ENCODE measurements at places on chromosomes 7 and 10.

DNA sequence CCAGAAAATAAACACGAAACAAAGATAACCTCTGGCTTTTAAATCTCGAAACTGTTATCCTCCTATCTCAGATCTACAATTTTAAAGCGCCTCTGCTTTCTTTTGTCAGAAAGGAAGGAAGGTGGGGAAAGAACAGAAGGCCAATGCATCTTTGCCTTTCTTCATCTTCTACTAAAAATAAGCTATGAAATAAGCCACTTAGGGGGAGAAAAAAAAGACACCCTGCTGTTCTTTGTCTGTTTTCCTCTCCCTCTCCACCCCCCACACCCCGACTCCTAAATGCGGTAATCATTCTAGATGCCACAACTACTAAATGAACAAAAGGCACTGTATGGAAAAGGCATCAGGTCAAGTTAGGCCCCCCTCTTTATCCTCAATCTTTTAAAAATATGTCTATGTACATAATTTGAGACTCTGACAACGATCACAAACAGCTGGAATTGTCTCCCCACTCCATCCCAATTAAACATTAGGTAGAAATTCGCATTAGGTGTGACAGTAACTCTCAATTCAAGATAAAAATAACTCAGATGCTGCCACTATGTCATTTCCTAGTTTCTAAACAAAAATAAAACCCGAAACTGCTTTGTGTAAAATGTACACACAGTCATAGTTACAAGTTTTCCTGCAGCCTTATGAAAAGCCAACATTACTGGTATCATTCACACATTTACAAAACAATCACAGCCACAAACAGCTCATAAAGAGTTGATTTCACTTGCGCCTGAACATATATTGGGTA, 2.4 kb downstream of the UBE2H start:
- no peak for DNase-seq

DNA sequence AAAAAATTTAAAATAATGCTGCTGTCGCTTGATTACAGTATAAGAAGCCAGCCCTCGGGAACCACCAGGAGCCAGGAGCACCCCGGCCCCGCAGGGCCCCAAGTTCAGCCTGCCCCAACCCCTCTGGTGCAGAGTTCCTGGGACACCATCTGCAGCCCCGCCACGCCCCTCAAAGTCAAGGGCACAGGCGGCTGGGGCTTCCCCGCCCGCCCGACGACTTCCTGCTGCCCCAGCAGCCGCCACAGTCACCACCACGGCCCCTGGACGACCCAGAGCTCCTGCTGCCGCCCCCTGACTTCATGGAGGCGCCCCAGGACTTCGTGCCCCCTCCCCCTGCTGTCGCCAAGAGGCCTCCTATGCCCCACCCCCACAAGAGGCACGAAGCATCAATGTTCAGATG, 103.6 kb upstream of the PDSS1 start:
- no peak for DNase-seq

DNA sequence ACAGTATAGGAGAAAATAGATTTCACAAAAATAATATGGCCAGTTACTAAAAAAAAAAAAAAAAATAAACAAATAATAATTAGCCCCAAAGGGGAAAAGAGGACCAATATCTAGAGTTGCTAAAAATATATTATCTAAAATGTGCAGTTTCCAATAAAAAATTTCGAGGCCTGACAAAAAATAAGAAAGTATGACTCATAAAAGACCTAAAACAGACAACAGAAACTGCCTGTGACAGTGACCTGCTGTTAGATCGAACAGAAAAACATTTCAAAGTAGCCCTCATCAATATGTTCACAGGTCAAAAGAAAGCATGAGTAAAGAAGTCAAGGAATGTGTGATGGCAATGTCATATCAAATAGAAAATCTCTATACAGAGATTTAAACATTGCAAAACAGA, 11.8 kb upstream of the TSPAN12 start:
- no peak for DNase-seq

DNA sequence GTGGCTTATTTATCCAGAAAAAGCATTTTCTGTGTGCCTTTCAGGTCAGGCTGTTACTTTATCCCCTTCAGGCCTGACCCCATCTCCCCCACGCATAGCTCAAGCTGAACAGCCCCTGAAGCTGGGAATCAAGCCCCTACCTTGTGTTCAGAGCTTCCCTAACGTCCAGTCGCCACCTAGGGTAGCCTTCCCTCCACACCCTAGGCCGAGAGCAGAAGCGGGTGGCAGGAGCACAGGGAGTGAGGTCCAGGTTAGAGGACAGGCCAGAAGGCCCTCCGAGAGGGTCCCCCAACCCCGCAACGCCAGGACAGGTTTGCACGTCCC, 479 bp upstream of the SEMA4G start:
- no peak for DNase-seq

DNA sequence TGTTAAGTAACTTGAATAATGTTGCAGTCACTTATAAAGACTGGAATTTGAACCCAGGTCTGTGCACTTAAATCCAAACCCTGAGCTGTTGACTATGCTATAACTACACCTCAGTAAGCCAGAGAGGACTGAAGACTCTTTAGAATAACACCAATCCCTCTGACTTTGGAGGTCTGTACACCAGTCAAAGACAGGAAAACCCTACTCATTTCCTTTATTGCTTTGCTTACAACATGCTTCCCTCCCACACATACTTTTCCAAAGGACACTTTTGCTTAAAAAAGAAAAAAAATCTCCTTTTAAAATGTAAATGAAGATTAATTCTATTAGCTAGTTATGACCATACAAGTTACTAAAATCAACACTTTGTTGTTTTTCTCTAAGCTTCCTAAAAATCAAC, 184.7 kb upstream of the KCTD7 start:
- no peak for DNase-seq

DNA sequence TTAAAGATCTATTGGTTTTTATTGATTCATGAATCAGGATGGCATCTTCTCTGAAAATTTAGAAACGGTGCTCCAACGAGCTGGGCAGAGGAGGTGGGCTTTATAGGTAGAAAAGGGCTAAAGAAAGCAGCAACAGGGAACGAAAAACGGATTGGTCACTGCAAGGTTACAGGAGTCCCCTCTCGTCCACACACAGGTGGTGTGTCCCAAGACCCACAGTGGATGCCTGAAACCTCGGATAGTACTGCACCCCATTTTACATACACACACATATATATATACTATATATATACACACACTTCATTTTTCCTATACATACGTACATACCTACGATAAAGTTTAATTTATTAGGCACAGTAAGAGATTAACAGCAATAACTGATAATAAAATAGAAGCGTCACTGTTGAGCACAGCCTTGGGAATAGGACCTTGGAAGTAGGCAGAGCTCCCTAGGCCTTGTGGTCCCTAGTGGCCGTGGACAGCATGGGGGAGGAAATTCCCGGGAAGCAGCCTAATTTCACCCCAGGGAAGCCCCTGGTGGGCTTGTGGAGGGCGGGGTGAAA, 737 bp upstream of the NUB1 start:
- no peak for DNase-seq

- peak; percentile 36 for DNase-seq
Observed at GRCh38 chr7:134632937-134633540, 13.6 kb upstream of the BPGM start.

DNA sequence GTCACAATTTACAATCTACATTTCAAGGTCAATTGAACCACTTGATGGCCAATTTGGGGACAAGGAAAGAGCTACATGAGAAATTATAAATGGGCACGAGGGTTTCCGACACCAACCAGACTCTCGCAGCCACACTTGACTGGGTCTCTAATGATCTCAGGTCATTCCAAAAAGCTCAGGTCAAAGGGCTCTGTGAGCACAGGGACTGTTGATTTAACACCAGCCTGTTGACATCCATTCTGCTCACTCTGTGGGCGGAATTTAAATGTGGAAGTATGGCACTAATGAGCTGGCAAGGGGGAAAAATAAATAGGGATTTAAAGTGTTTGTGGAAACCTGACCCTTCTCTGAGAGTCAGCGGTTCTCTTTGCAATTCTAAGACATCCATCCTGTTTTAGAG, 810.7 kb upstream of the AUTS2 start:
- DNase-seq: no peak

DNA sequence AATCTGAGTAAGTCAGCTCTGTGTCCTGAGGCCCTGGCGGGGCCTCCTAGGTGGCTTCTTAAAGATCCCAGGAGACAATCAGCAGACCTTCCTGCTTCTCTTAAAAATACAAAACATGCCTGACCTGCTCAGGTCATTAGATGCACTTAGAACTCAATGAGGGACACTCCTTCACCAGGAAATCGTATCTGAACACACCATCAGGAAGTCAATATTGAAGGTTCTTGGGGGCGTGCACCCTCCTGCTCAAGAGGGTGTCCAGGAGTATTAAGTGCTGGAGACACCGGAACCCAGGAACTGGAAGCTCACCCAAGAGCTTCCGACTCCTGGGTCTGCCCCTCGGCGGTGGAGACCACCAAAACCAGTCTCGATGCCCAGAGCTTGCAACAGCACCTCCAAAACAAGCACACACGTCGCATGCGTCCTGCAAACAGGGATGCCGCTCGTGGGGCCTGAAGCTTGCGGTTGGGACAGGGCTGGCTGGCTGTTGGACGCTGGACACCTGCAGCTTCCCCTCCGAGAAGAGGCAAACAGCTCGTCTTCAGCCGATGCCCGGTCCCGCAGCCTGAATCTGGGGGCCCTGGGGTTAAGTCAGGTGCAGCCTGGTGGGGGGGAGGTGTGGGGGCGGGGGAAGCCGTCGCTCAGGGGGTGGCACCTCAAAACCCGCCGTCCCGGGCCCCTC, 803 bp downstream of the RAPGEF5 start:
- DNase-seq: peak; percentile 35

DNA sequence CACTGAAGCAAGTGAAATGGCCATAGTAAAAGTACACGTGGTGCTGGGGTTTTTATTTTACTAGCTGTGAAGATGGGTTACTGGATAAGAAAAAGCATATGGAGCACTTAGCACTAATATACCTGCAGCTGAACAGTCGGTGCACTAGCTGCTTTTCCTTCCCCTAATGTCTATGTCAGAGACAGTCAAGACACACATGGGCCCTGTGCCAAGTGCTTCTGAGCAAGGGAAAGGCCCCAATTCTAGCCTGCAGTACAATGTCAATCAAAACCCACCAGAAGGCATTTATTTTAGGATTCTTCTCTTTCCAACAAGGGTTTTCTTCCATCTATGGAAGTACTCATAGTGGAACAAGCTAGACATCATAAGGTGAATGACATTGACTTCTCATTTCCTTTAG, 716.7 kb downstream of the CCSER2 start:
- DNase-seq: no peak

GRCh38 chr10:85600744-85601081, 765.9 kb downstream of the GRID1 start:
- no peak for DNase-seq

DNA sequence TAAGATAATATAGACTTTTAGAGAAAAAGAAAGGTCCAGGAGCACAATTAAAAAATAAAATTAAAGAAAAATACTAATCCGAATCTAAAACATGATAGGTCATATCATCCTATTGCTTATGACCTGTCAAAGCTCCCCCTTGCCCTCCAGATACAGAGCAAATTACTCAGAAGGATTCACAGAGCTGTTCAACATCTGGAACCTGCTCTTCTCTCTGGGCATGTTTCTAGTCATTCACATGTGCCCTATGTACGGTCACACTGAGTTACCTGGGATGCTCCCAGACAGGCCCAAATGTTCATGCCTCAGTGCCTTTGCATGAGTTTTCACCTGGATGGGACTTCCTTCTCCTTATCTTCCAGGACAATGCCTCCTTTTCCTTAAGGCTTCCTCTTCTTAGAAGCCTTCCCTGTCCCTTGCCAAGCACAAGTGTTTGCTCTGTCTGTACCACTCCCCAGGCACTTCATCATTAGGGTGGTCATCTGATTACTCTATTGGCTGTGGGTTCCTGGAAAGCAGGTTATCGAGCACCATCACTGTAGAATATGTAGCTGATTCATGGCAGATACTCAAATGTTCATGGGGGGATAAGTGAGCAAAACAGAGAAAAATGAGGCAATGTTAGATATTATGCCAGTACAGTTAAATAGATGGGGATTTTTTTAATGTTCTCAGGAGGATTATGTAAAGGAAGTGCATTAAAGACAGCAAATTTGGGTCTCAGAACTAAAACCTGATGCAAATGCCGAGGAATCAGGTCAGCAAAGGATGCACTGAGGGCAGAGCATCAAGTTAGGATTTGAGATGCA, 12.0 kb upstream of the AOAH start:
- no peak for DNase-seq

- DNase-seq: no peak
Observed at GRCh38 chr7:149729983-149730801, 43.2 kb downstream of the ZNF467 start.

DNA sequence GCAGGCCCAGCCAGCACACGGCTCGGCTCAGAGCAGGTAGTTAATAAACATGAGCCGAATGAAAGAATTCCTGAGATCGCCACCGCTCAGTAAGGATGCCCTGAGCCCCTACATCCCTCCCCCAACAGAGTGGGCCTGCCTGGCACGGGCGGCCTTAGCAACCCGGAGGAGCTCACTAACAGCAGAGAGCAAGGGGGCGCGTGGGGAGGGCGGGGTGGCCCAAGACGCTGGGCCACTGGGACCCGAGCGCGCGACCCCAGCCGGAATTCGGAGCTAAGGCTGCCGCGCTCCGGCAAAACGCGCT, 403 bp upstream of the ENO4 start:
- DNase-seq: no peak

DNA sequence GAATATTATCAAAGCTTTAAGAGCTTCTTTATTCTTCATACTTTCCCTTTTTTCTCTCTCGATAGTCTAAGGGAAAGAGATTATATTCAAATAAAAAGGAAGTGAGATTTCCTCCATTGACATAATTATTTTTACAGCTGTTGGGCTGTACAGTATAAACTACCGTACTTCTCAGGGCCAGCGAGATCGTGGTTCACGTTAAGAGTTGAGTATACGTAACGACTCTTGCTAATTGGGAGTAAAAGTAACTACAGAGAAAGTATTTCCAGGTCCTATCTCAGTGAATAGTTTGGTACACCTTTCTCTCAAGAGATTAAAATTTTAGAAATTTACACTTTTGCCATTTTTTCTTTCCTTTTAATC, 57.8 kb downstream of the INPP5F start:
- DNase-seq: no peak

- DNase-seq: no peak
Observed at GRCh38 chr7:155799514-155799913, 12.7 kb downstream of the SHH start.

DNA sequence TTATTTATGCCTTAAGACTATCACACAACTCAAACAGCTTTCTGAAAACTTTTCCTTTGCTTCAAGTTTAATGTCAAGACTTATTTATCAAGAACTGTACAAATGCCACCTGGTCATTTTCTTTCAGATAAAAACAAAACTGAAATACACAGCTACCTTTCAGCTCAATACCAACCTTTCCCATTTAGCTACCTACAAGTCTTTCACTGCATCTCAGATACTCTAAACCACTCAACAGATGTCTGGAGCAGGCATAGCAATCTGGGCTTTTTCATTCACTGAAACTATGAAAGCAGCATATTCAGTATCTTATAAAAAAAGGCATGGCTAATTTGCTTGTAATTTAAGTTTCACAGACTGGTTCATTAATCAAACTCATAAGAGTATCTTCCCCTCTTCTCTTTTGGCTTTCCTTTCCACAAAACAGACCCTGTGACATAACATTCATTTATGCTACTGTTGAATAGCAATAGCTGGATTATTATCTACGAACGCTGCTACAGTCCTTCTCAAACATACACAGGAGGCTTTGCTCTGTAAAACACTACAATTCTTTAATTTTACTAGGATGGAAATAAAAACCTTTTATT, 8.2 kb downstream of the TRA2A start:
- no peak for DNase-seq

Data from SK-N-DZ (cell line).